ENCODE measurements at places on chromosomes 5 and 9.

DNA sequence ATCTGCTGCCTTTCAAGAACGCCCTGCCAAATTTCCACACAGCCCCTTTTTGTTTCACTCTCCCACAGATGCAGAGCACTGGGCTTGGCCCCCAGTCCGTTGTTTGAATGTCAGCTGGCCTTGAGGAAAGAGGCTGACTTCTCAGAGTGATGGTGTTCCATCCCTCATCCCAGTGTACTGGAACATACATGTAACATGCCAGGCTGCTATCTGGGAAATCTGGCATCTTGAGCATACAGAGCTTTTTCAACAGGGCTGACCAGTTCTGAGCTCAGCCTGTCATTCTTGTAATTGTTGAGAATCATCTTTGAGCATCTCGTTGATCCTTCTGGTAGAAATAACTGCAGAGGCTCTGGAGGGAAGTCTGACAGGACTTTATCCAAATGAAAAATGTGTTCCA, 2.8 kb downstream of the GALNT10 start:
- no peak for DNase-seq

- no peak for DNase-seq
Observed at GRCh38 chr5:179170606-179171005, 110.4 kb downstream of the ZNF354C start.

DNA sequence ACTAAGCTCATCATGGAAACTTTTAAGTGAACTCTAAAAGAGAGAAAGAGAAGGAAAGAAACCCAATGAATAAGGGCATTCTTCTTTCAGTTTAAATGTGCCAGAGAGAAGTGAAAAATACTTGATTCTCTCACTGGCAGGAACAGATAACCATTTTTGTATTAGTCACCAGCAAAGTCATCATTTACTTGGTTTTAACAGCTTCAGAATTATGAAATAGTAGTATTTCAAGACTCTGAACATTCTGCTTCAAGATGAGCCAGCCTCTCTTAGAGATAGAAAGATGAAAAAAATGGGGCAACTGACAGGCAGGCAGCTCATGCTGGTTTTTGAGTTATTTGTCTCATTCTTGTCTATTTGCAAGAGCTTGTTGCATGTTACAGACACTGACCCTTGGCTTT, 103.5 kb downstream of the GCNT1 start:
- no peak for DNase-seq

GRCh38 chr5:109668668-109669422, 20.9 kb upstream of the MAN2A1 start:
- no peak for DNase-seq

GRCh38 chr9:98330831-98331230, 75.4 kb upstream of the TBC1D2 start:
- DNase-seq, result no peak

DNA sequence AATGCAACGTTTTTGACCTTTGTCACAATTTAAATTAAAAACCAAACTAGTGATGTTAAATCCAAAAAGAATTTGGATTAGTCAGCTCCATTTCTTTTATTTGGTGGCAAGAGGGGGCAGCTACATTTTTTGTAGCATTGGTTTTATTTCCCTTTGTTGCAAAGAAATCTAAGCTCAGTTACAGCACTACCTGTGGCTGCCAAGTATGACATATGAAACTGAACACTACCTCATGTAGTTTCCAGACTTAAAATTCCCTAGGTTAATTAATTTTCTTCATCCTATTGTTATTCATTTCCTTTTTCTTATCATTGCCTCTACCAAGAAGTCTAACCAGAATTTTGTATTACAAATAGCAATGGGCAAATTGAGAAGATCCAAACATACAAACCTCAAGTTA, 393.5 kb downstream of the BRINP1 start:
- DNase-seq, result no peak

DNA sequence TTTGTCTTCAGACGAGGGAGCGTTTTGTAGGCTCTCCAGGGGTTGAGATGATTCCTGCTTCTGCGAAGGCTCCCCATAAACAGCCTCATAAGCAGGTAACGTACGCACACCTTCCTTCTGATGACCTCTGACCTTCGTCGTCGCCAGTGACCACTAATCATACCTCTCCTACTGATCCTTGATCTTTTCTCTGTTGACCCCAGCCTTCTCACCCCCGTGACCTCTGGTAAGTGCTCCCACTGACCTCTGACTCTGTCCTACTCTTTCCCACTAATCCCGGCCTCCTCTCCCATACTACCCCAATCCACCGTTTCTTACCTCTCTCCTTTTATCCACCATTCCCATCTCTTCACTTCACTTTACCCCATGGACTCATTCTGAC, 345 bp downstream of the DNAI1 start:
- no peak for DNase-seq

DNA sequence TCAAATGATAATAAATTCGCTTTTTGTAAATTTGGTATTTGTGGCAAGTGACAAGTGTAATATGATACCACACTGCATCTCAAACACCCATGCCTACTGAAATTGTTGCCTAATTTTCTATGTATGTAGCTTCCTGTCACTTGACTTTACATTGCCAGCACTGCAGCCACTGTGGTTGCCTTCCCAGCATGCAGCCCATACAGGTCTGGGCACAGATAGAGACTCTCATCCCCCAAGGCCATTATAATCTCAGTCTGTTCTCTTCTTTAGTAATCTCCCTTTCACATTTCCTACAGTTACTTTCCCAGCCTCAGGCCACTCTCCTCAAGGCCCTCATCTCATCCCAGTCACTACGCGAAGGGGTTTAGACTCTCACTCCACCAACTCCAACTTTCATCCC, 1200.6 kb downstream of the PTPRD start:
- no peak for DNase-seq

DNA sequence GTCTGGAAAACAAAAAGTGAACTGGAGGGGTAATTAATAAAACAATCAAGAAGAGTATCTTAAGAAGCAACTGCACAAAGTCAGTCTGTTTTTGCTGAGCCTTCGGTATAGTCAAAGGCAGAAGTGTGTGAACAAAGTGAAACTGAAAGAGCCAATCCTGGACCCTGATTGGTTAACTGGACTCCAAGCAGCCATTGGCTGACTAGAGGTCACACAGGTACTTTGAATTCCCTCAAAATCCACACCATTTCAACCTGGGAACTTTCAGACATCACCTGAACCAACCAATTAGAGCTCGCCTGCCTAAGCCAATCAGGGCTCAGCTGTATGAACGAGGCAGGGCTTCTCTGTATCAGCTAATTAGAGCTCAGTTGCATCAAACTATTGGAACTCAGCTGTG, 286.7 kb downstream of the TLE4 start:
- no peak for DNase-seq

GRCh38 chr9:3179711-3180110, 335.8 kb upstream of the PUM3 start:
- no peak for DNase-seq

DNA sequence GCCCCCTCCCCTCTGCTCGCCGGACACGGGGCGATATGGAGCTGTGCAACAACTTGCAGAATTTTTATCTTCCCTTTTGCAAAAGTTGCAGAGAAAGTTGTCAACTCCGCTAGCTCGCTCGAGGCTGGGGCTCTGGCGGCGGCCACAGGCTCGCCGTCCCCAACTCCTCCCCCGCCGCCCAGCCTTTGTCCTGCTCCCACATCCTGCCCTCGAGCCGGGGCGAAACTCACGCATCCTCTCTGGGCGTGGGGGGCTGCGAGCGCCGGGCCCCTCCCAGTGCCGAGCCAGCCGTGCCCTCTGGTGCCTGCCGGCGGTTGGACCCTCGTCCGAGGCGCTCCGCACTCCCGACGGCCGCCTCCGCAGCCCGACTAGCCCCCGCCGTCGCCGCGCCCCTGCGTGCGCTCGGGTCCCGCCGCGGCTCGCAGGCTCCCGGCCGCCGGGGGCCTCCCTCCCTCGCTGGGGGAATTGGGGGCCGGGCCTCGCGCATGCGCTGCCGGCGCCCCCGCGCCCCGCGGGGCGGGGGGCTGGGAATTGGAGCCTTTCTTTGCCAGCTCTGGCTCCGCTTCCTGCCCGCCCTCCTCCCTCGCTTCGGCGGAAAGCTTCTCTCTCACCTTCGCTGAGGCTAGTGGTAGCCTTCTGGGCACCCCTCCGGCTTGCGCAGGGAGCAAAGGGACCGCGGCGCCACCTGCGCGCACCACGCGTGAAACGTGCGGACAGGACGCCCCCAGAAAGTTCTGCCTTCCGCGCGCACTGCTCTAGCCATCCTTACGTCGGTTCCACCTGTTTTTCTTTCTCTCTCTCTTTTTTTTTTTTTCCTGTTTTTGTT, at the start of gene CCNJL:
Gene CCNJL, minus strand, starts transcription at position 431 of the 826 bp plus-strand sequence. CDS start 641 bp downstream, outside the sequence.
- no peak for DNase-seq

DNA sequence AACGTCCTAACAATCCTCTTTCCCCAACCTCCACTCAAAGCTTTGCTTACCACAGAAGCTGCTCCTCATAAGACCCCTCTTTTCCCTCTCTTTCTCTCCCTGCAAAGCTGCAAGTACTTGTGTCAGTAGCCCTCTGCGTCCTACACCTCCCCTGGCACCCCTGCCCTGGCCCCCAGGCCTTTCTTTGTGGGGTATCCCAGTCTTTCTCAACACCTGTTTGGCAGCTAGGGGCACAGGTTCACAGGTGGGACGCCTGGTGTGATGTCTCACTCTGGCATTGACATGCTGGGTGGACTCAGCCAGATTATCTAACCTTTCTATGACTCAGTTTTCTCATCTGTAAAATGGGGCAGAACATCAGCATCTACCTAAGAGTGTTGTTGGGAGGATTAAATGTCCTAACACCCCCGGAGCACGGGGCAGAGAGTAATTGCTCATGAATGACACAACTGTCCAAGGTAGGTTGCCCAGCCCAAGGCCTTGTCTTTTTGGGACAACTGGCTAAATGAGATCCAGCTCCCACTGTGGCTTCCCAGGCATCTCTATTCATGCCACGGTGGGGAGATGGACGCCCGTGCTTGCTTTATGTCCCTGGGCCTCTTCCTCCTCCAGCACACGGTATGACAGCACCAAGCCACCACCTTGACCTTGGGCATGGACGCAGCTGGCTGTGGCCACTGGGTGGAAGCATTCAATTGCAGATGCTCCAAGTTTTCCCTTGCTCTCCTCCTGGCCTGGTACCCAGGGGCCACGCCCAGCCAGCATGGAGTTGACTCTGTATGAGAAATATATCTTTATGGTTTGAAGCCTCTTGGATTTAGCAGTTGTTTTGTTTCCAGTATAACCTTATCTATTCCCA, 190.4 kb downstream of the RGS3 start:
- DNase-seq, result no peak

DNA sequence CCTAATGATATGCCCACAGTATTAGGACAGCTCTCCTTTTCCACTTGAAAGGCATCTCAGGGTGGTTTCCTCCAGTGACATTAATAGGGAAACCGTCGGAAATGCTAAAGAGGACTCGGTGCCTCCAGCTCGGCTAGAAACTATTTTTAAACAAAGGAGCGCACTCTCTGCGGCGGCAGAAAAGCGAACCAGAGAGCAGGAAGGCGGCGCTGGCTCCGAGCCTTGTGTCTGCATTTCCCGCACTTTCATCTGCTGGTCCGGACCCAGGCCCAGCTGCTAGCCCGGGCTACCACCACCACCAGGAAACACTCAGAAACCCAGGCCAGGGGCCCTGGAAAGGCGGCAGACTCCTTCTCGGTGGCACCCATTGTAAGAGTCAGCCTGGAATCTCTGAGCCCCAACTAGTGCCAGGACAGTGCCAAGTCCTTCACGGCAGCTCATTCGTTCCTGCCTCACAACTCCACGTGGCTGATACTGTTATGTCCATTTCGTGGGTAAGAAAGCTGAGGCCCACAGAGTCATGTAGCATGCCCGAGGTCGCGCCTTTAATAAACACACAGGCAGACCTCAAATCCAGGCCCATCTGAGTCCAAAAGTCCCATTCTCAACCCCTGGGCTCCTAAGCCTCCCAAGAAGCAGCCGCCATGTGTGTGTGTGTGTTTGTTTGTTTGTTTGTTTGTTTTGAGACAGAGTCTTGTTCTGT, 73.9 kb downstream of the VAV2 start:
- no peak for DNase-seq

GRCh38 chr5:67511911-67512310, 315.3 kb upstream of the CD180 start:
- no peak for DNase-seq

DNA sequence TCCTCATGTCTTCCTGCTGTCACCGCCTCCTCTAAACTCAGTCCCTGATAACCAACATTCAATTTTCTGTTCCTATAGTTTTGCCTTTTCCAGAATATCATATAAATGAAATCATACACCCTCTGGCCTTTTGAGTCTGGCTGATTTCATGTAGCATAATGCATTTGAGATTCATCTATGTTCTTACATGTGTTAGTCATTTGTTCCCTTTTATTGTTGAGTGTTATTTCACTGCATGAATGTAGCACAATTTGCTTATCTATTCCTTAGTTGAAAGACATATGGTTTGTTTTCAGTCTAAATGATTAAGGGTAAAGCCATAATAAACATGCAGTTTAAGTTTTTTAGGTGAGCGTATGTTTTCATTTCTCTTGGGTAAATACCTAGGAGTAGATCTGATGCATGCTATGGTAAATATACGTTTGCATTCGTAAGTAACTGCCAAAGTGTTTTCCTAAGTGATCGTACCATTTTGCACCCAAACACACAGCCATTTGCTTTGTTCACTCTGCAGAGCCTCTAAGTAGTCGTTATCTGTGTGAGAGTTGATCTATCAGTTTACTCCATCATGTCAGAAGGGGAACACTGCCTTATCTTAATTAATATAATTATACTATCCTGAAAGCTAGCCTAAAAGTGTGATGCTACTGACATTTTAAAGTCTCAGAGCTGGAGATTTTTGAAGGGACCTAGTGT, 460.8 kb downstream of the DMAC1 start:
- DNase-seq, result no peak

DNA sequence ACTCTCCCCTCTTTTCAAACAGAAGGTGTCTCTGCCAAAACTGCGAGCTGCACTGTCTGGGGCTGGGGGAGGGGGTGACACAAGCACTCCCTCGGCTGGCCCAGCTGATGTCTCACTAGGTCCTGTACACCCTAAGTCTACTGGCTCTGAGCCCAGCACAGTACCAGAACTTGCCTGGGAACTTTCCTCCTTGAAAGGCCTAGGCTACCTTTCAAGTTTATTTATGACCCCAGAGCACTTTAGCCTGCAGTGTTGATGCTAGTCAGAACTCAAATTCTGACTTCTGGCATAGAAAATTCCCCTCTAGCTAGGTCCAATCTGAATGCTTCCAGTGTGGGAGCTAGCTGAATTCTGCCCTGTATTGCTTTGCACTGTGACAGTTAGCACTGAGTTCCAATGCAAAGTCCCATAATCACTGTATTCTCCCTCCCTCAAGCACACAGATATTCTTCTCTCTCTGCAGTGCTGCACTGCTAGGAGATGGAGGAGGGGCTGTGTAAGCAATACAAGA, 10.5 kb downstream of the LURAP1L start:
- no peak for DNase-seq

DNA sequence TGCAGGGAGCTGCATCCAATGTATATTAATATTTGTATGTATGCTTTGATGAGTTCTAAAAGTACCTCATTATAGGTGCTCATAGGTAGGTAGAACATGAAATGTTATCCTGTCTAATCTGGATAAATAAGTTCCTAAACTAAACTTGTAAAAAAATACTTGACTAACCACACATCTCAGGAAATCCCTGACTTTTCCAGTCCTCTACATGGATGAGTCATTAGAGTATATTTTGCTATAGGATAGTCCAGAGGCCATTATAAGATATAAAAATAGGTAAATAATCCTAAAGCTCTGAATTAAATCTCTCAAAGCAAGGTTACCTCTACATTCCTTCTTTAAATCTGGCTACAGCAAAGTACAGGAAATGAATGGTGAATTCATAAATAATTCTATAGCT, 404.3 kb downstream of the RAB3C start:
- no peak for DNase-seq
